ENCODE measurements at places on chromosomes 5 and 9. TPM values are rescaled to one million over a fixed set of nuclear protein-coding genes. Genes with fewer than 3 reads are reported as not detected.

Gene NXNL2
- polyA plus RNA-seq, result 0.28 TPM

Gene MYMK
- 75.9 TPM for polyA plus RNA-seq

Gene PCDHAC2
- 0.98 TPM for polyA plus RNA-seq

Gene FAM151B
- 4.0 TPM for polyA plus RNA-seq

GRCh38 chr9:107158321-107158720 lies 124.8 kb upstream of the RAD23B start:
- no peak for DNase-seq

DNA sequence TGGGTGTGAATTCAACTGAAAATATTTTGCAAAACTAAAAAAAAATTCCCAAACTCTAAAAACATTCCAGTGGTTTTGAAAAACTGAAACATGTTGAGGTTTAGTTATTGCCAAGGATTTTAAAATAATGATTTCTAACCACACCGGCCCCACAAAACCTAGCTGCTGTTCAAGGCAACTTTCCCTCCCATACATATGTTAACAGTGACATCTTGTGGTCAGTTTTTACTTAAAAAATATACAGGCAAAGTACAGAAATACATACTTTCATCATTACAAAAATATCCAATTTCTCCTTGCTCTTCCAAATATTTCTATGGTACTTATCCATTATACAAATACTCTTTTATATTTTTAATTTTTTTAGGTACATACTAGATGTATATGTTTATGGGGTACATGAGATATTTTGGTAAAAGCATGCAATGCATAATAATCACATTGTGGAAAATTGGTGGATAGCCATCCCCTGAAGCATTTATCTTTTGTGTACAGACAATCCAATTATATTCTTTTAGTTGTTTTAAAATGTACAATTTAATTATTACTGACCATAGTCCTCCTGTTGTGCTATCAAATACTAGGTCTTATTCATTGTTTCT lies 34.4 kb upstream of the MRPS30 start:
- peak; percentile 54 for DNase-seq

GRCh38 chr5:6221141-6221626 lies 157.2 kb downstream of the MED10 start:
- no peak for DNase-seq

DNA sequence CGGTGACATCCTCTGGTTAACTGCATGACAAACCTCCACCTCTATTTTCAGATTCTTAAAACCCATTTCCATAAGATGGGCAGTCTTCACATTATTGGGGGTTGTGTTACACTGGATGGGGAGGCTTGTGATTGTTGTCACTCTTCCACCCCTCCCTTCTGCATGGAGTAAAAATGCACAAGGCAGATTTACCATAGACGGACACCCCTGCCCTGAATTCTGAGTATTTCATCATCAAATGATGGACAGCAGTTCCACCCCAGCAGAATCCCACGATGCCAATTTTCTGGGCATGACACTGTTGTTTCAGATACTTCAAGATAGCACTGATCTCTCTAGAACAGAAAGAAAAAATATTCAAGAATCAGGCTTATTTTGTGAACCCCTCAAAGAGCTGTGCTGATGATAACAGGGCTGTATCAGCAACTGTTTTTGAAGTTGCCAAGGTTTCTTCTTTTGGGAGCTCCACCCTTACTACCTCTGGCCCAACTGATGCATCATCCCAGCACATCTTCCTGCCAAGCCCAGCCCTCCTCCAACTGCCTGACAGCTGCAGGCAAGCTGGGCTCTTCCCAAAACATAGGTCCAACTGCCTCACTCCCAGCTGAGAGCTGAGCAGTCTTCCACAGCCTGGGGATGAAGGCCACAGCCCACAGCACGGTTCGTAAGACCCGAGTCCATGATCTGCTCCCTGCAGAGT lies 21.4 kb downstream of the CMBL start:
- peak; percentile 56 for DNase-seq

DNA sequence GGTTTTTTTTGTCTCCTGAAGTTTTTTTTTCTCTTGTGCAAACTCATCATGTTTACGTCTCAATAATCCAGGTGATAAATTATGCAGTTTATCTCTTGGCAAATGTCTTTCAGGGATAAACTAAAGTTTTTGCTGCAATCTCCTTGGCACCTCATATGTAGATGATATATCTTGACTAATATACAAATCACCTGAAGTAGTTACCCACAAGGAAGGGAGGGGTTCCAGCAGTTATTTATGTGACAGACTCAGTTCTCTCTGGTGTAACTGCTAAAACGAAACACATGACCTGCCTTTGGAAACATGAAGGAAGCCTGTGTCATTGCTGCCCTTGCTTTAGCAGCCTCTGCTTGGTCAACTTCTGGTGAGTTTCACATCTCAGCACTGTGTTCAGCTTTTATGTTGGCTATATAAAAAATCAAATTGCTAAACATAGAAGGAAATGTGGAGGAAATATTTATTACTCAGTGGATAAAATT lies 39.3 kb upstream of the KIAA1958 start:
- DNase-seq, result peak; percentile 4

DNA sequence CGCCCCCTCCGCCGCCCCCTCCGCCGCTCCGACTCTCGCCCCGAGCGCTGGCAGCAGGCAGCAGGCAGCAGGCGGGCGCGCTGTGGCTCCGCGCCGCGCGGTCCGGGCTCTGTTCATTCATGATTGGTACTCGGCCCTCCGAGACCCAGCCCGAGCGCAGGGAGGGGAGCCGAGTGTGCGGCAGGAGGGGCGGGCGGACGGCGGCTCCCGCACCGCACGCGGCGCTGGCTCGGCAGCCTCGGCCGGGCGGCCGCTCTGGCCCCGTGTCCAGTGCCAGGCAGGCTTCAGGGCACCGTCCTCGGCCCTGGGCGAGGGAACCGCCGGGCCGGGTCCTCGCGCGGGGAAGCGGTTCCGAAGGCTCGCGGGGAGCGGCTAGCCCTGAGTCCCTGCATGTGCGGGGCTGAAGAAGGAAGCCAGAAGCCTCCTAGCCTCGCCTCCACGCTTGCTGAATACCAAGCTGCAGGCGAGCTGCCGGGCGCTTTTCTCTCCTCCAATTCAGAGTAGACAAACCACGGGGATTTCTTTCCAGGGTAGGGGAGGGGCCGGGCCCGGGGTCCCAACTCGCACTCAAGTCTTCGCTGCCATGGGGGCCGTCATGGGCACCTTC lies at the start of gene KCNIP1:
TSS of gene KCNIP1 (plus strand) at position 31 of the 607 bp plus-strand sequence.
- peak; percentile 66 for DNase-seq

- DNase-seq, result no peak
These were observed 45.9 kb downstream of the CERT1 start for GRCh38 chr5:75465480-75465879.

- DNase-seq, result no peak
These were observed 114.4 kb downstream of the VPS13A start for GRCh38 chr9:77291714-77292113.

DNA sequence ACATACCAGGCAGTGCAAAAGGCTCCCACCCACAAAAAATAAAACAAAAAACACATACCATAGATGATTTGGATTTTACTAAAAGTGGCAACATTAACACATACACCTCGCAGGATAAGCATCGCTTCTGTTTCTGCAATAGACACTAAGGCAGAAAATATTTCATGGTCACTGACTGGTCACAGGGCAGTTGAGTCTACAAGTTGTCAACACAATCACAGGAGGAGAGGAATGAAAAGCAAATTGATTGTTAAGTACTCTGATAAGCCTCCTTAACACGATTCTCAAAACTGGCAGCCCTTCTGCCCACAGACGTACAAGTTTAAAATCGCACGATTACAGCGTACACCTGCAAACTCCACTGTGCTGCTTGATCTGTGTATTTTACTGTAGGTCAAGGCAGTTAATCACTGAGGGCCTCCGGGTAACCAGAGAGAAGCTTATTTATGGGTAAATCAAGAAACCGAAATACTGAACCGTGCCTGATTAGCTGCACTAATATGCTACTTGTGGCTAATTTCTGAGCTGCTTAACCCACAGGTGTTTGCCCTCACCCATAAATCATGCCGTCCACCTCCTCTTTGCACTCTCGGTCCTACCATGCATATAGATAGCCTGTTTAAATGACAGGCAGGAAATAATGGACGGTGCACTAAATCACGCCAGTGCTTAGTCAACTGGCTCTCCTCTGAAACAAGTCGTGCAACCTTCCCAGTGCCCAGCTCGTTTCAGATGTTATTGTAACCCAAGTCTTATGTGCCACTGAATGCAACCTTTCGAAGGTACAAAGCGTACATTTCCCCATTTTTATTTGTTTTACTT lies 659.4 kb upstream of the ADAMTS16 start:
- no peak for DNase-seq

DNA sequence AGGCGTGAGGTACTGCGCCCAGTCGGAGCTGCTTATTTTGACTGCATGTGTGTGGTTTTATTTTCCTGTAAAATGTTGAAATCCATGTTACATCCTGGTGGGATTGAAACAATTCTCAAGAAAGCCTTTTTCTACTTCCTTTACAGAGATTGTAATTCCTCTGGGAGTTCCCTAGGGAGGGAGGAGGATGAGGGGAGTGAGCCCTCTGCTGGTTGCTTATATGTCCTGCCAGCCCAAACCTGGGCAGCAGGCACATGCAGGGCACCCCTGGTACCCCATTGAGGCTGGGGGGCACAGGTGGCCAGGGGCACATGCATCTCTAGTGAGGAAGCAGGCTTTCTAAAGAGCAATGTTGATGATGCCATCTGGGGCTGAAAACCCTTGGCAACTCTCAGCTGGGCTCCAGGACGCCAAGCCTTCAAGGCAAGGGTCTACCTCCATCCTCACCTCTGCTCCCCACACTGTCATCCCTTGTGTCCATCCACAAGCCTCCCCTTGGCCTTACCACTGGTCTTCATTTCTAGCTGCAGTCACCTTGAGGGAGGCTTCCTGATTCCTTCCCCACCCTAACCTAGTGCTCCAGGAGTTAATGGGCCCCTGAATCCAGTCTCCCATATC lies 84.7 kb upstream of the TNFSF8 start:
- no peak for DNase-seq

DNA sequence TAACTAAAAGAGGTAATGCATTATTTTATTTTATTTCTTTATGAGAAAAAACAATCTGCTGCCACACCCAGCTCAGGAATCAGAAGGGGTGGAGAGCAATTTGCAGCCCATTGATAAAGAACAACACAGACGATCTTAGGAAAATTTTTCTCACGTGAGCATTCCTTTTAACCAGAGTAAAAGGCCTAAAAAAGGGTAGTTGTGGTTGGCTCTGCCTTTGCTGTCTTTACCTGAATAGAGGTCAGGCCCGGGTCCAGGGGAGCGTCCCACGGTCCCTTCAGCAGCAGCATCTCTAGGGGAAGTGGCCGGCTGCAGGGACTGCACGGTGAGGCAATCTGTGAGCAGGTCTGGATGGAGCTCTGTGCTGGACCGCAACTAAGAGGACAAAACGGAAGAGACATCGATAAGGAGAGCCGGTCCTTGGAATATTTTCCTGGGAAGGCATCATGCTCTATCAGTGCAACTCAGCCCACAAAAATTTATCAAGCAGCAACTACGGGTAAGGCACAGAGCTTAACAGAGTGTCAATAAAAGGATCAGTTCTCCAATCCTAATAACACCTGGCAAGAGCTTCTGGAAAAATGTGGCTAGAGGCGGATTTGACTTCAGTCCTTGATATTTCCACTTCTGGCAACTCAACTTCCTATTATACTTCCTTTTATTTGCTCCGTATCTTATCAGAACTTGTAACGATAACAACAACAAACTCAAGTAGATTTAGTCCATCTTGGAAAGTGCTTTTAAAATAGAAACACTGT lies 372.8 kb upstream of the RFX3 start:
- no peak for DNase-seq

- DNase-seq, result no peak
These were observed 99.2 kb downstream of the PRKACG start for GRCh38 chr9:68914751-68915150.

- DNase-seq, result peak; percentile 90
These were observed at the start of gene C1QTNF2 for GRCh38 chr5:160369990-160370712. TSS of gene C1QTNF2 (minus strand) at chr5:160370626. CDS start at chr5:160355011, 15,615 bp downstream.

GRCh38 chr9:131606896-131607567 lies 61.7 kb downstream of the PRRT1B start:
- no peak for DNase-seq

GRCh38 chr5:163571744-163572143 lies 66.3 kb downstream of the MAT2B start:
- DNase-seq, result peak; percentile 86

- peak; percentile 66 for DNase-seq
These were observed 69.0 kb downstream of the ADAMTSL1 start for GRCh38 chr9:18542837-18543405.

DNA sequence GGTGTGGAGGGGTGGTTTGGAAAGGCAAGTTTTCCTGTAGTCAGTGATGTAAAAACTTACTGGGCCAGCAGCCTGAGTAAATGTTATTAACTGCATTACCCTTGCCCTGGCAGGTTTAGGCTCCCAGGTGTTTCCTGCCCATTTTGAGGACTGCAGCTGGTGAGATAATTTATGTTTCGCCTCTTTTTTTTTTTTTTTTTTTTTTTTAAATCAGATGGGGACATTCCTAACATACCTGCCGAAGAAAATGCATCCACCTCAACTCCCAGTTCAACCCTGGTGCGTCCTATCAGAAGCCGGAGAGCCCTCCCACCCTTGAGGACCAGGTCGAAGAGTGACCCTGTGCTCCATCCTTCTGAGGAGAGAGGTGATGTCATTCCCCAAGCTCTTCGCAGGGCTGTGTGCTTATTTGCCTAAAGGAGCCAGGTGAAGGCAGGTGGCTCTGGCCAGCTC lies 60.6 kb downstream of the ENTREP1 start:
- DNase-seq, result no peak

DNA sequence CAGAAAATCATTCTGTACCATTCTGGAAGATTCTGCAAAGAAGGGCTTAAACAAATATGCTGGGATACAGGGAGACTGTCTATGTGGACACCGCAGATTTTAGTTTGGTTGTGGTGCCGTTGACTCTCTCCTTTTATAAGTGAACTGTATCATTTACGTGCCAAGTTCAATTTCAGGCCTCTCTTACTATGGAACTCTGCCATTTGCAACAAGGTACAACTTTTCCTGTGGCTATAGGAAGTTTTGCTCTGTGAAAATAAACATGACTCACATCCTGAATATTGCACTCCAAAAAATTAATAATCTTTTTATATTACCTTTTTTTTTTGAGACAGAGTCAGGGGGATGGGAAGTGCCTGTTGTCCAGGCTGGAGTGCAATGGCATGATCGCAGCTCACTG lies 29.7 kb upstream of the CSNK1G3 start:
- DNase-seq, result no peak

- DNase-seq, result no peak
These were observed 56.9 kb downstream of the ASS1 start for GRCh38 chr9:130501639-130502038.

Data from muscle of back (tissue), 13 donors.